ENCODE measurements at places on chromosomes 2 and 18. TPM values are rescaled to one million over a fixed set of nuclear protein-coding genes. Genes with fewer than 3 reads are reported as not detected.

Gene KIF1A
- 3.6 TPM for polyA plus RNA-seq

Gene CFC1
- polyA plus RNA-seq, result not detected

Gene LGALSL
- polyA plus RNA-seq, result 19.8 TPM

Gene MC4R
- polyA plus RNA-seq, result 0.16 TPM

Gene COLEC12
- 38.7 TPM for polyA plus RNA-seq
